ENCODE measurements at places on chromosomes 5 and 9.

GRCh38 chr9:38181866-38182265 is 112.8 kb upstream of the SHB start:
- no peak for DNase-seq
- H3K36me3 ChIP-seq = no peaks in the 10 kb centered on the region
- H3K27me3 ChIP-seq = no peaks in the 10 kb centered on the region
- H3K4me1 ChIP-seq = no peaks in the 10 kb centered on the region
- H3K27ac ChIP-seq = no peak overlapping the region

- H3K27ac ChIP-seq = no peak overlapping the region
- H3K4me1 ChIP-seq = no peaks in the 10 kb centered on the region
- H3K27me3 ChIP-seq = no peaks in the 10 kb centered on the region
- H3K4me3 ChIP-seq = no peak overlapping the region
- no peaks in the 10 kb centered on the region for H3K36me3 ChIP-seq
Measured at GRCh38 chr5:89036704-89037489, 153.9 kb upstream of the MEF2C start.

DNA sequence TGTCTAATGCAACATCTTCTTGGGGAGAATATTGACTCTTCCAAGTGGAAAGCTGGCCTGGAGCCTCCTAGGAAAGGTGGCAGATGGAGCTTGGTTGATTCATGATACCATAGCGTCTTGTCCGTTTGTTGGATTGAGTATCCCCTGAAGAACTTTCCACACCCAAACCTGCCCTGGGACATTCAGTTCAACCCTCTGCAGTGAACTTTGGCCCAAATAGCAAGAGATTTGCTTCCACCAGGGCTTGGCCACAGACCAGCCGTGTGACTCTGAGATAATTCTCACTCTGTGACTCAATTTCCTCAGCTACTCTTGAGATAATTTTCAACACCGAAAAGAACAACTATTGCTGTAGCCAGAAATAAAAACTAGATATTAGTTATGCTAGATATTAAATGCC is 108.0 kb upstream of the RAD23B start:
- DNase-seq = no peak
- no peak overlapping the region for H3K4me3 ChIP-seq
- H3K36me3 ChIP-seq = no peaks in the 10 kb centered on the region
- no peaks in the 10 kb centered on the region for H3K4me1 ChIP-seq
- H3K27me3 ChIP-seq = no peaks in the 10 kb centered on the region

DNA sequence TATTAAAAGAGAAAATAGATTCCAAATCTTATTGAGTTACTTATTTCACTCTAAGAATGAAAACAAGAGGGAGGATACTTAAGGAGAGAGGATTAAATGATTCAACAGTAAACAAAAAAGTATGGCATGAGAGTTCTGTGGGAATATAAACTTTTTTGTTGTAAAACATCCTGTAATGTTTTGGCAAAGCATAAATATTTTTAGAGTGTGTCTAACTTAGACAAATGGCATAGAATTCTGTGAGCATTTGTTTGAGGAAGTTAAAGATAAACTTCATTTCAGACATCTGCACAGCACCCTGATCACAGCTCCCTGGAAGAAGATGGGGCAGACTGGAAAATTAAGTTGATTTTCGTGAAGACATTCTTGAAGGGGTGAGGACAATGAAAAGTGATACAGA is 246.8 kb upstream of the HAPLN1 start:
- no peak overlapping the region for H3K4me3 ChIP-seq
- H3K36me3 ChIP-seq = no peaks in the 10 kb centered on the region
- H3K4me1 ChIP-seq = no peaks in the 10 kb centered on the region
- no peak overlapping the region for H3K27ac ChIP-seq

- no peaks in the 10 kb centered on the region for H3K4me1 ChIP-seq
- no peaks in the 10 kb centered on the region for H3K36me3 ChIP-seq
- DNase-seq = no peak
- H3K4me3 ChIP-seq = no peak overlapping the region
- no peaks in the 10 kb centered on the region for H3K27me3 ChIP-seq
Measured at GRCh38 chr5:107809201-107810034, 138.7 kb upstream of the EFNA5 start.

DNA sequence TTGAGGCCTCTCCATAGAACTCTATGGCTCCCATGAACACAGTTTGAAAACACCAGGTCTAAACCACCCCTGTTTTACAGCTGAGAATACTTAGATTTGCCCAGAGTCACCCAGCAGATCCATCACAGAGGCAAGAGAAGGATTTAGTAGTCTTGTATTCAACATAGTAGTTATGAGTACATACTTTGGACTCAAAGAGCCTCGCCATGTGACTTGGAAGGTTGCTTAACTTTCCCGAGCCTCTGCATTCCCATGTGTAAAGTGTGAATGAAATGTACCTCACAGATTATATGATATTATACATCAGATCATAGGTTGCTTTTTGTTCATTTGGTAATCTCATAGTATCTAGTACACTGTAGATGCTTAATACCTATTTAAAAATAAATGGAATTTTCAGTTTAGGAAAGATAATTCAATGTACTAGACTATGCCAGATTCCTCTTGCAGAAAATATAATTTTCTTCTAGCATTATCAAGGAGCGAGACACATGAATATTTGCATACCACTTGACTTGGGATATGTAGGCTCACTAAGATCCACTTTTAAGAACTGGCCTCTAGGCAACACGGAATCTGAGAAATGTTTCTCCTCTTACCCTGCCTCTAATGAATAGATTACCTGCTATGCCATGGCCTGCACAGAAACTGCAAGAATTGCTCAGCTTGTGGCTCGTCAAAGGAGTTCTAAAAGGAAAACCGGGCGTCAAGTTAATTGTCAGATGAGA is 18.6 kb downstream of the TDRD7 start:
- DNase-seq = no peak
- no peak overlapping the region for H3K4me3 ChIP-seq
- H3K27me3 ChIP-seq = no peaks in the 10 kb centered on the region
- H3K4me1 ChIP-seq = no peaks in the 10 kb centered on the region

DNA sequence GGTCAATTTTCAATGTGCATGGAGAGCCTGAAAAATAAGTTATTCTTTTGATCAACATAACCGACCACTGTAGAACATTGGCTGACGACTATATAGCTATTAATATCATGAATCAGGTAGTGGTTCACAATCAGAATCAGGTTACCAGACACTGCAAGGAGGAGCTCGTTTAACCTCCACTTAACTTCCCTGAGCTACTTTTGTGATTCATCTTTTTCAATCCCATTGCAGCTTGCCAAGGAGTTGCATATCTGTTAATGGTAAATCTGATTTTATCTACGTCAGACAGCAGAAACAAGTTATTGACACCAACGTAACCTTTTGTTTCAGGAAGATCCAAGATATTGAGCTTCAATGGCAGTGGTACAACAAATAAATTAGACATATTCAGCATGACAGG is 2263.8 kb upstream of the ACO1 start:
- DNase-seq = no peak
- H3K4me1 ChIP-seq = no peaks in the 10 kb centered on the region
- no peaks in the 10 kb centered on the region for H3K27me3 ChIP-seq
- no peaks in the 10 kb centered on the region for H3K36me3 ChIP-seq
- no peak overlapping the region for H3K4me3 ChIP-seq
- no peak overlapping the region for H3K27ac ChIP-seq

GRCh38 chr9:120235081-120235480 is 344.9 kb downstream of the CDK5RAP2 start:
- H3K27me3 ChIP-seq = no peaks in the 10 kb centered on the region
- no peak overlapping the region for H3K27ac ChIP-seq
- no peaks in the 10 kb centered on the region for H3K36me3 ChIP-seq
- H3K4me1 ChIP-seq = no peaks in the 10 kb centered on the region
- no peak for DNase-seq

GRCh38 chr9:97983589-97984187 is 547 bp downstream of the ANP32B start:
- no peak for DNase-seq
- H3K36me3 ChIP-seq = no peaks in the 10 kb centered on the region
- peak overlapping the region; percentile 97 for H3K4me3 ChIP-seq
- no peaks in the 10 kb centered on the region for H3K27me3 ChIP-seq
- H3K4me1 ChIP-seq = peaks cover 46% of the 10 kb centered on the region

GRCh38 chr9:34991607-34992375 is 2.2 kb downstream of the DNAJB5 start:
- H3K27me3 ChIP-seq = no peaks in the 10 kb centered on the region
- DNase-seq = no peak
- H3K27ac ChIP-seq = peak overlapping the region; percentile 97
- H3K36me3 ChIP-seq = peaks cover 8% of the 10 kb centered on the region
- H3K4me3 ChIP-seq = no peak overlapping the region

DNA sequence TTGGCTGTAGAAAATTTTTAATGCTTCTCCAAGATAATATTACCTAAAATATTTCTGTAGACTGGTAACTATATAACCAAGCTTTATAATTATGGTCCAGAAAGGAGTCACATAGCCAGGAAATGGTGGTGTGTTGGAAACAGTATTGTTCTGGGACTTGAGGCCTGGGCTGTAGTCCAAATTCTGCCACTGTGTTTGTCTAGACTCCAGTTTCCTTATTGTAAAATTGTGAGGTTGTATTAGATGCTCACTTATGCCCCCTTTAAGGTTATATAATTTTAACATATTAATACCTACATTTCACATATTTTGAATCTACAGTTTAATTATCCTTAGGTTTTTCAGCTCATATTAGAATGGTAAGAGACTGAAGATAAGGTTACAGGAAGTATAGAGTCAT is 42.4 kb downstream of the STX17 start:
- no peak for DNase-seq
- H3K27me3 ChIP-seq = no peaks in the 10 kb centered on the region
- H3K4me1 ChIP-seq = no peaks in the 10 kb centered on the region
- no peak overlapping the region for H3K4me3 ChIP-seq
- no peaks in the 10 kb centered on the region for H3K36me3 ChIP-seq

DNA sequence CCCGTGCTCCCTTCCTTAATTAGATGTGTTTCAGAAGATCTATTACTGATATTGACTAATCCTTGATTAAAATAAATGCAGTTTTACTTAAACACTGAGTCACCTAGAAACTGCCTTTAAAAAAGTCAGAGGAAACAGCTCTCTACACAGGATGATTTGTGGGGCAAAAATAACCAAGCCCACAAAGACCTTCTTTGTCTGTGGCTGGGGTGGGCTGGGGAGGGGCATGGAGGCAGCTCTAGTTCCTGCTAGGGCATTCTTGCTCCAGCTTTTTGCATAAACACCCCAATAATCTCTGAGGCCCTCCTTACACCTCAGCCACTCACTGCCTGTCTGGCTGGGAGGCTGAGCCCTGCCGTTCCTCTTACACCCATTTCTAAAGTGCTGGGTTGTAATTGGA is 227.6 kb upstream of the DAP start:
- DNase-seq = no peak
- no peaks in the 10 kb centered on the region for H3K36me3 ChIP-seq
- H3K4me1 ChIP-seq = no peaks in the 10 kb centered on the region
- H3K27me3 ChIP-seq = no peaks in the 10 kb centered on the region
- no peak overlapping the region for H3K27ac ChIP-seq
- H3K4me3 ChIP-seq = no peak overlapping the region

DNA sequence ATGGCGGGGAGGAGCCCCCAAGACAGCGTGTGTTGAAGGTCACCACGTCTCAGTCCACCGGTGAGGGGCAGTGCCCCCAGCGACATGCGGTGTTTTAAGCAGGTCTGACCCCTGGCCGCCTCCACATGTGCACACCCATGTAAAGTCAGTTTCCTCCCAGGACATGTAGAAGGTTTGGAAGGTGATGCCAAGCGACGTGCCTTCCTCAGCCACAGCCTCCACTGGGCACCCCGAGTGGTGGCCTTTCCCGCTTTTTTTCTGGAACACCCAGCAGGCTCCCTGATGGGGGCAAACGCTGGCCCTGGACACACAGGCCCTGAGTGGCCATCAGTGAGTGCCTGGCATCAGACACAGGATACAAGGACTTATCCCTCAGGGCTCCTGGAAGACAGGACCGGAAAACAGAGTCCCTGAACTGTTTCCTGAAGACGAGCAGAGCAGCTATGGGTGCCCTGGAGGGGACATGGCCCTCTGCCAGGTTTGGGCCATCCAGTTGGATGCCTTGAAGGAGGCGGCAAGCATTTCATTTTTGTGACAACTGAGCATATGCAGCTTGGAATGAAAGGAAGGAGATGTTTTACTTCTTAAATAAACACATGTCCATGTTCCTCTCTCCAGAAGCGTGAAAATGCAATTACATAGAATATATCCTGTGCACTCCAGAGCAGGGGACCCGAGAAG is 275.8 kb upstream of the IRX2 start:
- H3K4me1 ChIP-seq = no peaks in the 10 kb centered on the region
- H3K27me3 ChIP-seq = no peaks in the 10 kb centered on the region
- H3K27ac ChIP-seq = no peak overlapping the region
- DNase-seq = no peak
- H3K4me3 ChIP-seq = no peak overlapping the region

DNA sequence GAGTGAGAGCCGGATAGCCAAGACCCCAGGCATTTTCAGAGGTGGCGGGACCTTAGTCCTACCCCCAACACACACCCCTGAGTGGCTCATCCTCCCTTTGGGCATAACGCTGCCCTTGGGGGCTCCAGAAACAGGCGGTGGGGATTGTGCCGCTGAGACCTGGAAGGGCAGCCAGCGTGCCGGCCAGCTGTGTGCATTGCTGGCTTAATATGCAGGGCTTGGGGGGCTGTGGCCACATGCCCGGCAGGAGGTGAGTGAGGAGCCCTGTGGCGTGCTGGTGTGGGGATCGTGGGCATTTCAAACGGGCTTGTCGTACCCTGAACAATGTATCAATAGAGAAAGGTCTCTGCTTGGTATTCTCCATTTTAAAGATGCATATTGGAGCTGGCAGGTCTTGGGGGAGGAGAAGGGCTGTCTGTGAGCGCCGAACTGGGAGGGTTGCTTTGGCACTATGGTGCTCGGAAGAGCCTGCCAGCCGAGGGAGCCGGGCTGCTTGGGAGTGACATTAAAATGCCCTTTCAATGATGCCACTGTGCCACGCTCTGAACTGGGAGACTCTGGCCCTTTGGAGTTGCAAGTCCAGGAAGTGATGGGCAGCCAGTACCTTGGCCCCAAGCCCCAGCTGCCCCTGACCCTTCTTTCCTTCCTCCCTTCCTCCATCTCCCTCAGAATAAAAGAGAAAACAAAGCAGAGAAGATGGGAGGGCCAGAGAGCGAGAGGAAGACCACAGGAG is 11.2 kb upstream of the OLFM1 start:
- DNase-seq = no peak
- peaks cover 71% of the 10 kb centered on the region for H3K27me3 ChIP-seq

DNA sequence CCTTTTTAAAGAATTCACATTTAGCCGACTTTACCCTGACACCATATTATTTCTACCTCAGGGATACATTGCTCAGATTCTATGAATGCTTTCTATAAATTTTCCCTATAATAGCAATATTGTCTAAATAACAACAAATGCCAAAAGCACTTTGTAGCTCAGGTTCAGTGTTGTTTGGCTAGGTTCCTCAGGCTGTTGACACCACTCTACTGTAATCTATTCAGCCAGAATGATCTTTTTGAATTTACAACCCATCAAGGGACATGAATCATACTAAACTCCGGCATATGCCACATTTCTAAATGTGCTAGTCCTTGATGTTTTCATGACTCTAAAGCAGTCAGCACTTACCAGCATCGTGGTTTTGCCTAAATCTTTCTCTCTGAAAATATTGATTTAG is 641.5 kb upstream of the CDH10 start:
- no peak overlapping the region for H3K4me3 ChIP-seq
- H3K4me1 ChIP-seq = no peaks in the 10 kb centered on the region
- DNase-seq = no peak
- no peak overlapping the region for H3K27ac ChIP-seq
- H3K27me3 ChIP-seq = no peaks in the 10 kb centered on the region

Data from esophagus squamous epithelium (tissue), 5 donors.